ENCODE measurements at places on chromosomes 1 and 21.
A peak's percentile ranks its signal among the peaks of the same experiment; 100 is the strongest.

GRCh38 chr21:38699048-38699447 lies 106.7 kb upstream of the ETS2 start:
- DNase-seq, result no peak

- DNase-seq, result no peak
These were observed 46.3 kb downstream of the IER5 start for GRCh38 chr1:181134543-181135436.

GRCh38 chr1:155195201-155196102 lies 12.2 kb downstream of the THBS3 start:
- peak; percentile 41 for DNase-seq

DNA sequence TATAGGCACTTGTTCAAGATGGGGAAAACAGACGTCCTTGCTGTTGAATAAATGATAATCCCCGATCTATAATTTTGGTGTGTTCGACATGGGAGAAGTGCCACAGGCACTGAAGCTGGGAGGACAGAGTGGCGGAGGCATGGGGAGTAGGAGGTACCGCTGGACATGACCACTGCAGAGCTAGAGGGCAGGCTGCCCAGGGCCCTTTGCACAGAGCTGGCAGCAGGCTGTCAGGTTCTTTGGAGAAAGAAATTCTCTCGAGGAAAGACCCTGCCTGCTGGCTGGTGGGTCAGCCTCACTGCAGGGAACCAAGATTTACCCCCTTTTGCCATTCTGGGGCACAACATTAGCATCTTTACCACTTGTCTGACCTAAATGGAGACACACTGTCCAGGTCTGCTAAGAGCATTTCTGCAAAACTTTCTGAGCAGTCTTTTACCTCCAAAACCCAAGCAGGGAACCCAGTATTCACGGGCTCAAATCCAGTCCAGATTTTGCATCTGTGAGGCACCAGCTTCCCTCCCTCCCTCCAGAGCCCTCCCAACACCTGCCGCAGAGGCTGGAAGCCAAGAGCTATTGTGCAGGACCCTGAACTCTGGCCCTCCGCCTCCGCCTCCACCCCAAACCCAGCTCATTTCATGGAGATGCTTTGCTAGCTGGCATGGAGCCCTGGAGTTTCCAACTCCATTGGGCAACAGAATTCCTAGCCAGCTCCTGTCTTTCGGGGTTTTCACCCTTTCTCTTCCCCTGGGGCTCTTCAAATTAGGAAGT lies 142.3 kb downstream of the PLXNA2 start:
- DNase-seq, result peak; percentile 80

Measured in left hindlimb (tissue), 1 donor.